Omental fat pad (tissue), 4 donors: ENCODE measurements at places on chromosomes 3 and 15.
A peak's percentile ranks its signal among the peaks of the same experiment; 100 is the strongest.

DNA sequence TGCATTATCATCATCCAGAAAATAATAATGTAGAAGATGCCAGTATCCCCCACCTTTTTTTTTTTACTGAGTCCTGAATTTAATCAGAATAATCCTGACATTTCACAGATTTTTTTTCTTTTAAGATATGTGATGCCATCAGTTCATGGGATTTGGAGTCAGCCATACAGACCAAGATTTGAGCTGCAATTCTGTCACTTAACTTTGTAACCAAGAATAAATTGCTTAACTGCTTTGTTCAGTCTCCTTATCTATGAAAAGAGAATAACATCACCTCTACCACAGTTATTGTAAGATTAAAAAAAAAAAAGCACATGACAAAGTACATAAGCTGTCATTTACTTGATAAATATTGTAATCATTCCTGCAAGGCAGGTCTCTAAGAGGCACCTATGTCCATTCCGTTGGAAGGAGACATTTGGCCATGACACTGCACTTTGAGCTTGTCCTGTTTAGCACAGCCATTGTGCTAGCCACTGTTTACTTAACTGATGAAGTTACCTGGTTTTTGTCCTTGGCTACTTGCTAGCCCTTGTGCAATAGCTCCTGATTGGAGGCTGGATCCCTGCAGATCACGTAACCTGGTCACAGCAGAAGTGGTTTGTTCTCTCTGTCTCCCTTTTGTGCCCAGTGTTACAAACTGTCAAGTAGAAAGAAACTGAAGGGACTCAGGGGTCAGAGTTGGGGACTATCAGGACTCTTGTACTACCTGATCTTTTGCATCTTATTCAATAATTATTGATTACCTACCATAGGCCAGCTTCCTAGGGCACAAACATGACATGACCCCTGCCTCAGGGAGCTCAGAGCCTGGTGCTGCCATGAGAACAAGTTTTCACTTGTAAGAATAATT, 306.0 kb downstream of the WDR72 start:
- no peak for DNase-seq

DNA sequence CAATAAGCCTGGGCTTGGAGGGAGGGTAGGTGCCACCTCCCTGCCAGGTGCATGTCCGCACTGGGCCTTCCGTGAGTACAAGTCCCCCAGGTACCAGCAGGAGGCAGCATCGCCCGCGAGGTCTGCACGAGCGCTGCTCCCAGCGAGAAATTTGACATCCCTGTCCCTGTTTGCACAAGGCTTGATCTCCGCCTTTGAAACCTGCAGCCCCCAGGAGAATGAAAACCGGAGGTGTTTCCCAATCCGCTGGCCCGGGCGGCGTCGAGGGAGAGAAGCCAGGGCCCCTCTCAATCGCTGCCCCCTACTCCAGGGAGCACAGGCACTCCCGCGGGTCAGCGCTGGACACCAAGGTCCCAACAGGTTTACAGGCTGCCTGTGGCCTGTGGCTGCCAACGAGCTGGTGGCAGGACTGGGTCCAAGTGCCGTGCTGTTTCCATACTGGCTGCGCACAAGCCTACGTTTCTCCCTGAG, 961 bp downstream of the HAPLN3 start:
- no peak for DNase-seq

DNA sequence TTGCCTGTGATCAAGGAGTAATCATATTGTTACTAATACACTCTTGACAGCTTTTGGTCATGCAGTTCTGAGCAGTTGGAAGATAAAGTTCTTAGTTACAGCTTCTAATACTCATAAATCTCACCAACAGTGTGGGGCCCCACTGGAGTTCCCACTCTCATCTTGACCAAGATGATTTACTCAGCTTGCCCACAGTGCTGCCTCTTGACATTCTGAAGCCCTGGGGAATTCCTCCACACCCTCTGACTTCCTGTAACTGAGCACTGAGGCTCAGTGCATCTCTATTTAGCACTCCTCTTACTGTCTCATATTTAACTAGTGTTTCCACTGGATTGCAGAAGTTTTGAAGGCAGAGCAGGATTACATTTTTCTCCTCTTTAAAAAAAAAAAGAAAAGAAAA, 1.9 kb upstream of the ARL6IP5 start:
- DNase-seq = no peak

DNA sequence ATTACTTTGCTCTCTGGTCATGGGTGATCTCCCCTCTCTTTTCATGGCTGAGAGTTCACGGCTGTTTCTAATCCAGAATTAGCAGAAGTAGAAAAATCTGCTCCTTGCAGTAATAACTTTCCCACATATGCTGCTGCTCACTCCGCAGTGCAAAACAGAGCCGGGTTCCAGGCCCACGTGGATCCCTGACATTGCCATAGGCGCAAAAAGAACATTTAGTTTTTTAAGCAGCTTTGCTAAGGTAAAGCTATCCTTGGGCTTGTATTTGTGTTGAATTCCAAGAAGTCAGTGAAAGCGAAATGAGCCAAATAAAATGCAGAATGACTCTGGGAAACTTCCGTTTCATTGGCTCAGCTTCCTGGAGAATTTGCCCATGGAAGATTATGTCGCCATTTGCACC, 633.7 kb upstream of the SUCLG2 start:
- DNase-seq = no peak

GRCh38 chr3:194740859-194741491, 55.3 kb downstream of the FAM43A start:
- DNase-seq = no peak

- no peak for DNase-seq
Observed at GRCh38 chr15:65887565-65887964, 18.3 kb downstream of the RAB11A start.

DNA sequence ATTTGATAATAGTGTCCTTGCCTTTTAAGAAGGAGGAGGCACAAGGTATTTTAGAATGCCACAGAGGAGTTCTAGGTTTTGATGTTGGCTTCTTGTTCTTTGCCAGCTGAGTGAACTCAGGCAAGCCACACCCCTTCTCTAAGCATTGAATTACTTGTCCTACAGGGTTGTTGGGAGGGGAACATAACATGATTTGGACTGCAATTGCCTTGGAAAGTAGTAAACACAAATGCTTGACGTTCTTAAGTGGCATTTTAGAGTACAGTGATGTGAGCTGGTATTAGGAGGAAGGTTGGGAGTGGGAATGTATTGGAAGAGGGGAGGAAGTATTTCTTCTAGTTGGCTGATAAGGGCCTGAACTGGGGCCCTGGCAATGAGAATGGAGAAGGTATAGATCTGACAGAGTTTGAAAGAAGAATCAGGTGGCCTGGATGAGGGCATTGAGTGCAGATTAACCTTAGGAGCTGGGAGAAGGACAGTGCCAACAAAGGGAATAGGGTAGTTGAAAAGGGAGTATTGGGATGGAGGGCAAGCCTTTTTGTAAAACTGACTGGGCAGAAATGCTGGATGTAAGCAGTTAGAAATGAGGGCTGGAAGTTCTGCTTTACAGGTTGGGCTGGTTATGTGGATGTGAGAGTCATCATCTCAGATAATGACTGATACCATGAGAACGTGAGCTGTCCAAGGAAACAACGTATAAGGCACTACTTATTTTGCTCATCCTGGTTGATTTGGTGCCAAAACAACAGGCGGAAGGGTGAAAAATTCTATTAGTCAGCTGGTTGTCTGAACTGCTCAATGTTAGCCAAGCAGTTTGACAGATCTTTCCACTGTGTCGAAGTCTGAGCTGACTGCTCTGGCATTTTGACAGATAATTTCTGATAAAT, 16.7 kb downstream of the KAT2B start:
- no peak for DNase-seq

DNA sequence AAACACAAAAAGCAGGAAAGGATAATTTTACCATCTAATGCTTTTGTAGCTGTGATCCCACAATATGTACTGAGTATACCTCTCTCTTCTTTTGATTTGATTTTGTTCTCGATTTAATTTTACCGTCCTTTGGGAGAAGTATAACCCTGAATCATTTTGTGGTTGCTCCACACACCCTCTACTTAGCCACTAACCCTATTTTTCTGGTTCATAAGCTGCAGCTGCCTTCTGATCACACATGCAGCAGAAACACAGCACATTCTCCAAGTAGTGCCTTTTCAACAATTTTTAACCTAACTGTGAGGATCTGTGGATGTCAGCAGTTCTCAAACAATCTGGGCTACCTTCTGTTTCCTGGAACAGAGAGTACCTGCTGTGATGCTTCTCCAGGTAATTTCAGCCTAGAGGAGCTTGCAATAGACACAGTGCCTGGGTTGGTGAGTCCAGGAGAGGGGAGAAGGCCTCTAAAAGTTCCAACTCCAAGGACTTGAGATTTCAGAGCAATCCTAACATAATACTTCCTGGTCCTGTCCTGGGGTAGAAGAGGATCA, 40.3 kb downstream of the HGD start:
- no peak for DNase-seq

DNA sequence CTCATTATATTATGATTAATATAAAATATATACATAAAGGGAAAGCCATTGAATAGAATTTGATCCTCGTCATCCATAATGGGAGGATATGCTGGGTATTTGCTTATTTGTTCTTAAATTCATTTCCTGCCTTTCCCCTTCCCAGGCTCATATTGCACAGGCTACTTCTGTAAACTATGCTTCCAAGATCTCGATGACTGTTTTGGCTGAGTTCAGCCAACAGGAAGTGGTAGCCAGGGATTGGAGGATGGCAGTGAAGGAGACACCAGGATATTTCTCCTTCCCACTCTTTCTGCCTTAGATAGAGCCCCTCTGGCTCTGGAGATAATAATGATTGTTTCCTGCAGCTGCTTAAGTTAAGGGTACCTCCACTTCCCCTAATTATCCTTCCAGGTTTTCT, 44.3 kb upstream of the DYNC1LI1 start:
- no peak for DNase-seq

DNA sequence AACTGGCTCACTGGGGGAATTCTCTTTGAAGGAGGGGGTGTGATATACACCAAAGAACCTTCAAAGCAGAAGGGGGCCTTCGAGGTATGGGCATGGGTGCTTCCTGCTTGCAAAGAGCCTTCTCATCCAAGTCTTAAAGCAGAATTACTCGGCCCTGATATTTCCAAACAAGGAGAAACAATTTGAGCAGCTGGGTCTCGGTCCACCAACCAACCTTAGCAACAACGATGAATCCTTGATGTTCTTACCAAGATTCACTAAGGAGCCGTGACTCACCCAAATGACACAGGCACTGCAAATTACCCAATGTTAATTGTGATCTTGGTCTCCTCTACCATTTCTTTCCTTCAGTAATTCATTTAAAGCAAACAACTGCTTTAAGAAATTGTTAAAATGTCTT, 7.7 kb downstream of the HOMER2 start:
- no peak for DNase-seq

DNA sequence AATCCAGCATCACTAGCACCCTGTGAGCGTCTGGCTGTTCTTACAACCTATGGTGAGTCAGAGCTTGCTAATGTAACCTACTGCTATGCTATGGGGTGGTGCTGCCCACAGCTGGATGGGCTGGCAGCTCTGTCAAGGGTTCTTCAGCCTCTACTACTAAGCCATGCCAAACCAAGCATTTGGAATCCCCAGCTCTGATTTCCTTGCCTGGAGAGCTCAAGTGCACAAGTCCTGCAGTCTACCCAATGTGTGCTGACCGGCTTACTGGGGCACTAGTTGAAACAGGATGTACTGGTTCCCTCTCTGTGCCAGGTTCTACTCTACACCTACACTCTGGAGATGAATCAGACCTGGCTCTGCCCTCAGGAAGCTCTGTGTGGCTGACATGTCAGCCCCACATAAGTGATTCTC, 4.2 kb downstream of the TEX264 start:
- DNase-seq = peak; percentile 12

DNA sequence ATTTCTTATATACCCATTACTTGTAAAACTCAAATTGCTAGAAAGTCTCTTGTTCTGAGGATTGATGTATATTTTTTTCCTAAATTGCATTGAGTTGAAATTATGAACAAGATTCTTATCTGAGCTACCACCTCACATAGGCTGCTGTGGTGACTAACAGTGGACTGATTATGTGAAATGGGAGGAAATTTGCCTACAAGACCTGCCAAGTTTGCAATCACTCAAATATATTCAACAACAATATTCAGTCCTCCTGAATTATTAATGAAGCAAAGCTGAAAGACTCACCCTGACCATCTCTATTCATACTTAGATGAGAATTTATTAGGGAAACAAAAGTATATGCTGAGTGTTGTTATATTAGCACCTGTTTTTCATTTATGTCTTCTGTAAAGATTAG, 412.6 kb upstream of the SEMA6D start:
- no peak for DNase-seq

- no peak for DNase-seq
Observed at GRCh38 chr3:89867286-89867685, 759.9 kb downstream of the EPHA3 start.

- DNase-seq = no peak
Observed at GRCh38 chr15:51202783-51203182, 108.1 kb upstream of the TNFAIP8L3 start.

DNA sequence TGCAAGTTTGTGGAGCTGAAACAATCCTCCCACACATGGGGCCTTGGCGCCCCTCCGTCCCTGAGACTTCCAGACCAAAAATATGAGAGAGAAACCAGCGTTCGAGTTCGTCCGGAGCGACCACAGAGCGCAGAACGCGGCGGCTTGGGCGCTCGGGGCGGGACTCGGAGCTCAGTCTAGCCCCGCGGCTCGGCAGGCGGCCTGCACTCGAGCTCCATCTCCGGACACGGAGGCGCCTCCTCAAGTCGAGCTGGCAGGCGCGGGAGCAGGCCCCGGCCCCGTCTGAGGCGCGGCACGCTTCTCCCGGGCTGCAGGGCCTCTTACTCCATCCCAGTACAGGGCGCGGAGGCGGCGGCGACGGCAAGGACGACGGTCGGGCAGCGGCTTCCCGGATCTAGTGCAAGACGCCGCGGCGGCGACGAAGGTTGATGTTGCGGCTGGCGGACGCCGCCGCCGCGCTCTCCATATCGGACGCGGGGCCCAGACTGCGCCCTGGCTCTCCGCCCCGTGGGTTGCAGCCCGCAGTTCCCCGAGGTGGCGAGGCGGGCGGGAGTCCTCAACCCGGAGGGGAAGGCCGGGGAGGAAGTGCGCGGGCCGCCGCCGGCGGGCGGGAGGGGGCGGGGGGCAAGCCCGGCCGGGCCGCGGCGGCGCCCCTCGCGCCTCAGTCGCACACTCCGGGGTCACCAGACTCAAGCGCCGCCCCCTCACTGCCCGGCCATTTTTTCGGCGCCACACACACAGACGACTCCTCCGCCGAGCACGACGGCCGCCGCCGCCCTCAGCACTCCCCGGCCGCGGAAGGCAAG, 674 bp downstream of the MSL2 start:
- DNase-seq = peak; percentile 51

GRCh38 chr15:65318870-65319356, 14.4 kb downstream of the RNU5B-1 start:
- DNase-seq = peak; percentile 66

DNA sequence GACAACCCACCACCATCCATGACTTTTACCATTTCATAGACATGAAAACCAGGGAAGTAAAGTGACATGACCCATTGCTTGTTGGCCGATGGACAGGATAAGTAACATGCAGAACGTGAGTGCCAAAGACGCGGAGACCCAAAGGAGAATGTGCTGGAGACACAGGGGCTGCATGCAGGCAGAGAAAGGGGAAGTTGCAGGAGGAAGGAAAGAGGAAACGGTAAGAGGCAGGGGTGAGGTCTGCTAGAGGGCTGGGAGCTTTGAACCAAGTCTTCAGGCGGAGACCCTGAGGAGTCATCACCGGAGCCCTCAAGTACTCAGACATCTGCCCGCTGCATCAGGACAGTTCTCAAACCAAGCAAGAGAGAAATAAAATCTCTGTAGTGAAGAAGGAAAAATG, 34.9 kb downstream of the MAGEF1 start:
- DNase-seq = no peak

GRCh38 chr15:74180881-74181602, 7.5 kb downstream of the ISLR start:
- no peak for DNase-seq

GRCh38 chr3:107392549-107393165, 15.4 kb downstream of the CCDC54 start:
- DNase-seq = no peak
